ENCODE measurements at places on chromosomes 2 and 18.

- no peak for DNase-seq
These were observed 252.1 kb downstream of the LDLRAD4 start for GRCh38 chr18:13470516-13471197.

GRCh38 chr2:37786854-37787253 is 115.4 kb upstream of the CDC42EP3 start:
- no peak for DNase-seq

DNA sequence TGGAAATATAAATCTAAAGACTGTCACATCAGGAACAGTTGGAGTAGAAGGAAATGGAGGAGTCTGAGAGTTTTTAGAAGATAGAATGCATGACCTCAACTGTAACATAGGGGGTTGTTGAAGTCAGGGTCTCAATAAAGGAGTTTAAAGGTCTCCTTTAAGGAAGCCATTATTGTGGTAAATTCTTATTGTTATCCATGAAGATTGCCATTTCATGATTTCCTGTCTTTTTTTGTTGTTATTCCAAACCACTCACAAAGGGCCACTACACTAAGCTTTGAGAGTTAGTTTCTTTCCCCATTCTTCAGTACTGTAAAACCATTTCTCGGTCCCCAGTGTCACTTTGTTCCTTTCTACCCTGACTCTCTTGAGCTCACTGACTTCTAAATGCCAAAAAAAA is 134.0 kb downstream of the DTNA start:
- DNase-seq, result no peak

DNA sequence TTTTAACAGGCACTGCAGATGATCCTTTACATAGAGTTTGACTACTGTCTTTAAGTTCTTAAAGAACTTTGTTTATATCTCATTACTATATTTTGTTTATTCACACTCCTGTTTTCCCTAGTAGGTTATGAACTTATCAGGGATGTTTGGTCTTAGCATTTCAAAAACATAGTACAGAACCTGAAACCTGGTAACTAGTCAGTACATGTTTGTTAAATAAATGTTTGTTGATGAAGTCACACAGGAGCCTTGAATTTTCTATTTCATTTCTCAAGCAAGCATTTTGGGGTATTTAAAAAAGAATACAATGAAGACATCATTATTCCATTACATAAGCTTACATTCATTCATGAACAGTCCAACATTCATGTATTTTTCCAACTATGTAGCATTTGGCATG is 280.3 kb upstream of the ZSWIM2 start:
- DNase-seq, result no peak

DNA sequence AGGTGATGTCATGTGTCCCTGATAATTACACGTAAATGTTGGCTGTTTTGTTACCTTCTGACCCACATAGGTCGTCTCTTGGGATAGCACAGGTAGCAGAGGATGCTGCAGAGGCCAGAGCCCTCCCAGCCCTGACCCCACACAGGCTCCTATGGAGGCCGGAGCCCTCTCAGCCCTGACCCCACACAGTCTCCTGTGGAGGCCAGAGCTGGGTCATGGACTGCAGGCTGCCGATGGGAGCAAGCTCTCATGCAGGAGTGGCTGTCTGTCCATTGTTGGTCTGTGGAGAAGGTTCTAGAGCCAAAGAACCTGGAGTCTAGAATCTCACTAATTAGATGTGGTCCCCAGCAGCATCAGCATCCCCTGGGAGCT is 155.5 kb downstream of the LDLRAD4 start:
- no peak for DNase-seq

DNA sequence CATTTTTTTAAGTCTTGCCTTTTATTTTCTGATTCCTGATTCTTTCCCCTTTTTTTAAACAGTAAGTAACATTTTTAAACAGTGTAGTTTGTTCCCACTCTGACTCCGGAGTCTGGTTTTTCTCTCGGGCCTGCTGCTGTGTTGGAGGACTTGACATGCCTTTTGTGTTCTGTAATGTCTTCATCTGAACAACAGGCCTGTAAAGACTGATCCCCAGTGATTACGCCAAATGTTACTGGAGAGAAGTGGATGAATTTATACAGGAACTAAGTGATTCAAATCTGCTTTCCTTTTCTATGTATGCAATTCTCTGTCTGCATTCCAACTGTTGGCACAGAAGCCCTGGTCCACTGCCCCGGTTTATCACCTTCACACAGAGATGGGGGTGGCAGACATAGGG is 54.3 kb upstream of the RMDN2 start:
- DNase-seq, result no peak

- no peak for DNase-seq
These were observed 42.4 kb downstream of the MRPS5 start for GRCh38 chr2:95079199-95079683.

DNA sequence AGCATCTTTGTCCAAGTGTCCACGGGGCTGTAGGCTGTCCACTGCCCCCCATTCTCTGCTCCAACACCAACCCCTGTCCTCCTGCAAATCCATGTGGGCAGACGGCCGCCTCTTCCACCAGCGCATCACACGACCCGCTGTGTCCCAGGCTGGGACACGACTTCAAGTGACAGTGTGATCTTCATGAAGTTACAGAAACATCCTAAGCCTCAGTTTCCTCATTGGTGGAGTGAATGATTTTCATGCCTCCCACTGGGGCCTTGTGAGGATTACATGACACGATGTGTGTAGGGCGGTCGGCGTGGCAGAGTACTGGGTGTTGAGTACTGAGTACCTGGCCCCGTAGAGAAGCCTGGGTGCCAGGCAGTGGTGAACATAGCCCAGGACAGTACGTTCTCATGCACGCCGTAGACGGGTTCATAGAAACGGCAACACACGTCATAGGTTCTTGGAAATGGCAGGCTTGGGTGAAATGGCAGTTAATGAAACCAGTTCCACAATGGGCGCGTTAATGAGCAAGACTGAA is 9.3 kb upstream of the ALLC start:
- no peak for DNase-seq

DNA sequence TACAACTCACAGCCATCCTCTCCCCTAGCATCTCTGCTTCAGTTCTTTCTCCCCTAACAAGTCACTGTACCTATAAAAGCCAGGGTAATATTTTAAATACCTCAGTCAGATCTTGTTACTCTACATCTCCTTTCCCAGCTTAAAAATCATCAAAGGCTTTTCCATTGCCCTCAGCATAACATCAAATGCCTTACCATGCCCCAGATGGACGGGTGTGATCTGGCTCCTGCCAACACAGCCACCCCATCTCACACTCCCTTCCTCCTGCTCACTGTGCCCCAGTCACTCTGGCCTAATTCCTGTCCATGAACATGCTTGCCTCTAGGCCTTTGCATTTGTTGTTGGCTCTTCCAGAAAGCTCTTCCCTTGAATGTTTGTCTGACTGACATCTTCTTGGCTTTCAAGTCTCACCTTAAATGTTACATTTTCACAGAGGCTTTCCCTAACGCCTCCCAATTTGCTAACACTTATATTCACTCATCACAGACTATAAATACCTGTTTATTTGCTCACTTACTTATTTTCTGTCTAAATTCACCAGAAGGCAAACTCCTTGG is 640.9 kb downstream of the NYAP2 start:
- DNase-seq, result no peak

DNA sequence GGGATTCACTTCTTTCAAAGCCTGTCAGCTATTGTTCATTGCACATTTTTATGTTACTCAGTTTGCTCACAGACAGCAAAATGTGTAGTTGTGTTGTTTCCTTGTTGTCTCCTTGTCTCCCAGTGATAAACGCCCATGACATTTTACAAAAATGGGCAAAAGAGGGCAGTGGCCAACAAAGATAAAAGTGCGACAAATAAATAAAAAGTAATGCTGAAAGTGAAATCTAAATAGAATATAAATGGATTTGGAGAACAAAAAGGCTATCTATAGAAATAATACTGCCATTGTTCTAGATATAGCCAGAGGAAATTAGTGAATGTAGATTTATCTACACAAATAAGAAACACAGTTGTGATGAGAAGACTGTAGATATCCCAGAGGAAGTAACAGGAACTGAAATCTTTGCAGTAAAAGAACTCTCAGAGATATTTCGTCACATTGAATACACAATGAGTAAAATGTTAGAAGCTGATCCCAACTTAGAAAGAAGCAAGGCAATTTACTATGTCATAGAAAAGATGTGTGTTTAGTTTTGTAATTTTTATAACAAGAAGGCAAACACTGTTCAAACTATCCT is 1186.2 kb upstream of the FAM98A start:
- no peak for DNase-seq

- no peak for DNase-seq
These were observed 119.5 kb upstream of the TLK1 start for GRCh38 chr2:171279983-171280790.

- no peak for DNase-seq
These were observed 37.9 kb downstream of the EHD3 start for GRCh38 chr2:31271851-31272267.

GRCh38 chr2:233280114-233280693 is 27.4 kb upstream of the SAG start:
- DNase-seq, result no peak
